ENCODE measurements at places on chromosomes 3 and 15.

DNA sequence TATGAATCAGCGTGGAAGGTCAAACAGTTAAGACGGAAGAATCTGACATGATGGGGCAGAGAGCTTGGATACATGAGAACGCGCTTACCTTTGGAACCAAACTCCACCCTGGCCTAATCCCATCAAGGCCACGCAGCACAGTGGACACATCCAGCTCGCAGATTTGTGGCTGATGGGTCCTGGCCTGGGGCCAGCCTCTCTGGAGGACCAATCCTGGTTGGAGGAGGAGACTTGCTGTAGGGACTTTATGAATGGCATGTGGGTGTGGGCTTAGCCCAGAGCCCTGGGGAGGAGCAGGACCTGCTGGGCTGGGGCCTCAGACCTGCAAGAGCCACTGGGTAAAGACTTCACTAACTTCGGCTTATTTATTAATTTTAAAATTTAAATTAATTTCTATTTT lies 73.4 kb upstream of the ANKRD34C start:
- DNase-seq: no peak

GRCh38 chr15:26702381-26702780 lies 70.5 kb downstream of the GABRB3 start:
- no peak for DNase-seq

DNA sequence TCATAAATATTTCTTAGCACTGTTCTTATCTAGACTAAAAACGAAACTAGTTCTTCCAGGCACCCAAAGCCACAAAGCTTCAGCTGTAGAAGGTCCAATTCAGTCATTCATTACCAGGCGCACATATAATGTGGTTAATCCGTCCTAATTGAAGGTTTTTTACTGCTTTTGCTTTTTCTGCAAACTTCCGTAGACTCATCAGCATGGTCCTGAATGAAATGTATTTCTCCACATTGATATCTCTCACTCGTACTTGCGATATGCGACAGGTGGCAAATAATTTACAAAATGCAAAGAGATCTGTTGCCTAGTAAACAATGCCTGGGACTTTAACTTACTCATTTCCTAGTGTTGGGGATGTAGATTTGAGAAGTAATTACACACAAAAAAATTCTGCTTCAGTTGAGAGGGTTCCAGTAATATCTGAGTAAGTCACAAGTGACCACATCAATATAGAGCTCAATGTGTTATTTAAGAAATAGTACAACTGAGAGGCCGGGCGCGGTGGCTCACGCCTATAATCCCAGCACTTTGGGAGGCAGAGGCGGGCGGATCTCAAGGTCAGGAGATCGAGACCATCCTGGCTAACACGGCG lies 75.0 kb upstream of the MBNL1 start:
- DNase-seq: no peak

DNA sequence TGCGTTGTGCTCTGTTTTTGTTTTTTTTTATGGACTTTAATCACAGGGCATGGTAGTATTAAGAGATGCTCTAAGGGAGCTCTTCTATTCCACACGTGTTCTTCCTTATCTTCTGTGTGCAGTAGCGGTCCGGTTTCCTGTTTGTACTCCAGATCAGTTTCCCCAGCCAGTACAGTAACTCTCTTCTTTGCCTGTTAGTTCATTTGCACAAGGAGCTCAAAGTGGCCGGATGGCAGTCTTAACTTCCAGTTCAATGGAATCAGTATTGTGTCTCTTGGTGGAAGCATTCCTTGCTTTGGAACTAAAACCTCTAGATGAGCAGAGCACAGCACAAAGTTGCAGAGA lies 122.0 kb downstream of the KLF13 start:
- DNase-seq: no peak

DNA sequence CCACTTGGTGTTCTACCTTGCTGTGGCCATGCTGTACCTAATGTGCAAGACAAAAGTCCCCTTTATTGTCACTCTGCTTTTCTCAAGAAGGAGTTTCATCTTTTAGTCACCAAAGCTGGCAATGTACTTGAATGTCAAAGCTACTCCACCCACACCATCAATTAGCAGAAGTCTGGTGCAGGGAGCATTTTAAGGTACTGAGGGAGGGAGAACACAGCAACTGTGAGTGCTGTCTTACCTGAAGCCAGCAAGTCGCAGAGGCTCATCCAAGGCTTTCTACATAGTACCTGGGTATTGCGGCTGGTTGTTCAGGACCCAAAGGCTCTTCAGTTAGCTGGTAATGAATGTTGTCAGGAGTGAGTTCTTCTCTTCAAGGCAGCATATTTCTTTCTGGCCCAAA lies 820.4 kb downstream of the OTOL1 start:
- no peak for DNase-seq

GRCh38 chr3:122496508-122496907 lies 18.2 kb downstream of the KPNA1 start:
- no peak for DNase-seq

DNA sequence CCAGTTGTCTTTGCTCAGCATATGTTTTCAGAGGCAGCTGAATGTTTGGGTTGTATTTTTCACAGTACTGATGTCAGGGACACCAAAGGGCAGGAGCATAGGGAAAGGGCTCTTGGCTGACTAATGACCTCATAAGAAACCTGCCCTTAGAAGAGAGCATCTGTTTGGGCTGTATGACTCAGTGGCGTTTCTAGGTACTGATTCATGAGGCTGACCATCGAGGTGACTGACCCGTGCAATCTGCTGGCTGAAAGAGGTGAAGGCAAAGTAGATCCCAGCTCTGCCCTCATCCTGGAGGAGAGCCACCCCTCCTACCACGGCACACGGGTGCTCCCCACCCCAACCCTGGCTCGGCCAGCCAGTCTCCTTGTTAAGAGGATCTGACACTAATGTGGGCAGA lies 8.3 kb downstream of the LMCD1 start:
- no peak for DNase-seq

DNA sequence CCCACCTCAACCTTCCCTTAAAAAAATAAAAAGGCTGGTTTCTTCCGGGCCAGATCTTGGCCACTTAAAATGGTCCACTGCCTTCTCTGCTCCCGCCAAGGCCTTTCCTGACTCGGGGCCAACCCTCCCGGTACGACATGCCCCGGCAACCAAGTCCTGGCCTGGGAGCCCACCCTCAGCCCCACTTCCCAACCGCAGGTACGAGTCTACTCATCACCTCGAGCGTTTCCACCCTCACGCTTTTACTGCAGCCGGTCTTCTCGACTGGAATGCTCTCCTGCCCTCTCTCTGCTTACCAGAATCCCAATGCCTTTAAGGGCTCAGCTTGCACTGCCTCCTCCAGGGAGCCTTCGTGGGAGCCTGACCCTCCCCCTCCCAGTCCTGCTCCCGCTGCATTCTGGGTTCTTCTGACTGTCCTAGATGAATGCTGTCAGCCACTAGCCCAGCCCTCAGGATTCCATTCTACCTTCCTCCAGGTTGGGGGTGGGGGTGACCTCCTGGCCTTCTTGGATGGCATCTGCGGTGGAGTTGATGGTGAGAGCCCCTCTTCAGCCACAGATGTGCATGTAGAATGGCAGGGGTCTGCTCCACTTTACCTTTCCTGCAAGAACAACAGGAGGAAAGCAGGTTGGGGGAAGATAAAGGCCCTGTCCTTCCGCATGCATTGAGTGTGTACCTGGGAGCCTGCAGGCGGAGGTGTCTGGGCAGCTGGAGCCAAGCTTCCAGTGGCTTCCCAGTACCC lies 1.1 kb upstream of the CSRNP1 start:
- DNase-seq: no peak

Data from omental fat pad (tissue), 4 donors.